A375 (cell line): ENCODE measurements at places on chromosomes 16 and 17. TPM values are rescaled to one million over a fixed set of nuclear protein-coding genes. Genes with fewer than 3 reads are reported as not detected.

Gene CNTNAP1
- total RNA-seq = 15.5 and 15.7 TPM in 2 replicates

Gene SBK1
- 0.03 and 0.15 TPM in 2 replicates for total RNA-seq

Gene TMEM92
- total RNA-seq = 0.19 and 0.21 TPM in 2 replicates

Gene AIPL1
- 0.04 TPM in 1 of 2 replicates, not detected in the other for total RNA-seq

Gene ABI3
- total RNA-seq = 0.27 TPM in 1 of 2 replicates, not detected in the other

Gene TRIM72
- not detected in 2 replicates for total RNA-seq

Gene PRSS27
- total RNA-seq = 0.64 and 1.5 TPM in 2 replicates

Gene TP53TG3F
- total RNA-seq = not detected in 2 replicates

Gene OR1A2
- total RNA-seq = not detected in 2 replicates

Gene CCR7
- total RNA-seq = not detected in 2 replicates

Gene SLFN14
- not detected in 2 replicates for total RNA-seq

Gene DNASE1L2
- 1.0 and 1.5 TPM in 2 replicates for total RNA-seq

Gene CD300C
- not detected in 2 replicates for total RNA-seq

Gene SLC5A11
- 0.19 TPM in 1 of 2 replicates, not detected in the other for total RNA-seq

Gene ARSG
- total RNA-seq = 2.9 and 3.8 TPM in 2 replicates

Gene TMEM100
- not detected in 2 replicates for total RNA-seq

Gene SPN
- total RNA-seq = 0.04 and 1.8 TPM in 2 replicates

Gene DNAI2
- total RNA-seq = not detected in 2 replicates

Gene TENT4B
- 9.0 and 9.9 TPM in 2 replicates for total RNA-seq

Gene FOXN1
- 0.11 TPM in 1 of 2 replicates, not detected in the other for total RNA-seq

Gene TAC4
- 1.2 TPM in 1 of 2 replicates, not detected in the other for total RNA-seq

Gene MRPL10
- 49.2 and 50.4 TPM in 2 replicates for total RNA-seq

Gene PRKCB
- not detected in 2 replicates for total RNA-seq

Gene CCL2
- 0.66 and 4.1 TPM in 2 replicates for total RNA-seq

Gene RRAD
- total RNA-seq = 0.11 and 0.68 TPM in 2 replicates

Gene TBC1D3D
- not detected in 2 replicates for total RNA-seq

Gene SLC12A3
- total RNA-seq = not detected in 2 replicates

Gene AANAT
- total RNA-seq = not detected in 2 replicates

Gene MT1M
- total RNA-seq = not detected in 2 replicates

Gene CCL7
- total RNA-seq = not detected in 2 replicates

Gene C16orf96
- not detected in 2 replicates for total RNA-seq

Gene RNF227
- 3.0 and 4.1 TPM in 2 replicates for total RNA-seq

Gene SLC38A8
- total RNA-seq = not detected in 2 replicates

Gene C16orf54
- total RNA-seq = 0.85 and 1.3 TPM in 2 replicates

Gene SLC9A5
- total RNA-seq = 2.5 and 2.9 TPM in 2 replicates

Gene GAS2L2
- not detected in 2 replicates for total RNA-seq

Gene ASPHD1
- total RNA-seq = 11.5 and 13.5 TPM in 2 replicates

Gene SOX9
- total RNA-seq = 1.5 and 1.6 TPM in 2 replicates

Gene NECAB2
- 0.04 and 0.82 TPM in 2 replicates for total RNA-seq

Gene ZNF286A
- total RNA-seq = 53.0 and 55.5 TPM in 2 replicates

Gene ZNF213
- total RNA-seq = 5.2 and 6.7 TPM in 2 replicates

Gene C17orf113
- 2.9 and 3.2 TPM in 2 replicates for total RNA-seq

Gene XAF1
- total RNA-seq = 0.72 and 5.2 TPM in 2 replicates

Gene TEKT3
- 2.8 TPM in 1 of 2 replicates, not detected in the other for total RNA-seq

Gene NLRC3
- total RNA-seq = 0.08 TPM in 1 of 2 replicates, not detected in the other

Gene DPEP1
- total RNA-seq = 0.60 TPM in 1 of 2 replicates, not detected in the other

Gene MYH4
- under 0.01 TPM in 1 of 2 replicates, not detected in the other for total RNA-seq

Gene TSPAN10
- total RNA-seq = 1.7 and 2.2 TPM in 2 replicates

Gene PYY
- total RNA-seq = not detected in 2 replicates

Gene UTS2R
- total RNA-seq = not detected in 2 replicates

Gene SIRT7
- total RNA-seq = 31.6 and 35.1 TPM in 2 replicates

Gene TMEM186
- total RNA-seq = 6.1 and 10.9 TPM in 2 replicates
